ENCODE measurements at places on chromosomes 12 and 14.

GRCh38 chr14:59565087-59565486, 11.5 kb downstream of the CCDC175 start:
- no peak for DNase-seq

GRCh38 chr12:5262450-5262849, 169.5 kb upstream of the NTF3 start:
- no peak for DNase-seq

- DNase-seq, result no peak
Measured at GRCh38 chr12:117166107-117166506, 24.2 kb downstream of the FBXO21 start.

DNA sequence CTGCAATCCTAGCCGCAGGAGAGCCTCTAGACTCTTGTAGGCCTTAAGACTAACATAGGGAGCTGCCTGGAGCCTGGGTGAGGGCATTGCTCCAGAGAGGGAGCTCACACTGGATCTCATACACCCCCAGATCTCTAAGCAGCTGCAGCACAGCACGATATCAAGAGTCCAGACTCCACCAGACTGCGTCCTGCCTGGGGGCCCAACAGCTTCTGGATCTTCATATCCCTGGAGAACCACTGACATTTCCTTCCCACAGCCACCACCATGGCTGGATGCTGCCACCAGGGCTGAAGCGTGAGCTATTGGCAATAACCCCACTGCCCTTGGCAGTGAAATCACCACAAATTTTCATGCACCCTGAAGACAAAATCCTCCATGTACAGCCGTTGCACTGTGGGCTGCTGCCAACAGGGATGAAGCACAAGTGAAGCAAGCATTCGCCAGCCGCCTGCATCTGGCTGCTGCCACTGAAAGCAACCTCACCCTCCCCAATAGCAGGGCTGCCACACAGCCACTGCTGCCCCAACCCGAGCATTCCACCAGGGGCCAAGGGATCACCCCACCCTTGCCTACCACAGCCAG, 28.2 kb downstream of the CACNA2D4 start:
- no peak for DNase-seq

DNA sequence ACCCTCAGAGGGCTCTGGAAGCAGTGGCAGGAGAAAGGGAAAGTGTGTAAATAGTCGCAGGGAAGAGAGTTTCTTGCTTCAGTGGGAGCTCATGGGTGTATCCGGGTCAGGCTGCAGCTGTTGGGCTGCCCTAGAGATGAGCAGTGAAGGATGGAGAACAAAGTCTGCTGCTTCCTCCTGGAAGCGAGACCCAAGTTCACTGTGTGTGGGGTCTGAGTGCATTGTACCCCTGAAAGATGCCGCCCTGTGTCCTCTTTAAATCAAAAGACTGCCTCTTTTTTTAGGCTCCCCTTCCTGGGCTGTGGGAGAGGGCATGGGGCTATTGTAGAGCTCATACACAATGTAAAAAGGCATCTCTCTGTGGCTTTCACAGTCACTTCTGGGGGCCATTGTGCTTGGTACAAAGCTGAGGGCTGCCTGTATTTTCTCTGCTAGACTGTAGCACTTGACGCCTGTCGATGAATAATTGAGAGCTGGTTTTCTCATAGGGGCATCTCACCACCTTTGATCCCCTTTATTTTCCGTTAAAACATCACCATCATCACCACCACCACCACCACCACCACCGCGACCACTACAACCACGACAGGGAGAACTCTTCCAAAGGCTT, 16.7 kb downstream of the CHST11 start:
- no peak for DNase-seq

DNA sequence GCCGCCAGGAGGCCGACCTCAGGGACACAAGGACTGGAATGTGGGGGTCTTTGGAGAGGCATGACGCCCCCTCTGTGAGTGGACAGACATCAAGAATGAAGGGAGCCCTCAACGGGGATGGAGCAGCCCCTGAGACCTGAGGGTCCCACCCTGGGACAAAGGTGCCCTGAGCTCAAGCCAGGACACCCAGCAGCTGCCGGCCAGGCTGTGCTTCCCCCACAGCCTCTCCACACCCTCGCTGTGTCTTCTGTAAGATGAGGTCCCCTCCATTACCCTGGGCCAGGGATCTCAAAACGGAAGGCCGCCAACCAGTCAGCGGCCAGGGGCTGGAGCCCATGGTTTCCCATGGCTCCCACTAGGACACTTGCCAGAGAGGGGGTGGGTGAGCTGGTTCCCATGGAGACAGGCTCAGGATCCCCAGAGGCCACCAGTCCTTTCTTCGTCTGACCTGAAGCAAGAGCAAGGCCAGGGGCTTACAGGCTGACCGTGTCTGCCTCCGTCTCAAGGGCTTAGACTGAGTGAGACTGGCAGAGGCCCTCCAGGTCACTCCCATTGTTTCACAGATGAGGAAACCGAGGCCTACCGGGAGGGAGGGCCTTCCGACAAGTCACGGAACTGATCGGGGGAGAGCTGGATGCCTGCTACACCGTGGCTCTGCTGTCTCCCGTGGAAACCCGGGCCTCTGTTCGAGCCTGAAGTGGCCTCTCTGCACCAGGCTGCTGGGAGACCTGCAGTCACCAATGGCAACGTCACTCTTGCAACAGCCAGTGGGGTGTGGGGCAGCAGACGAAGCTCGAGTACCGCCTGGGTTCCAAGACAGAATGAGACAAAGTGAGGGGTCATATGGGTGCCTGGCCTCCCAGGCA, 91.7 kb upstream of the DIO3 start:
- no peak for DNase-seq

GRCh38 chr14:101098641-101099040, 195.1 kb upstream of the RTL1 start:
- no peak for DNase-seq

DNA sequence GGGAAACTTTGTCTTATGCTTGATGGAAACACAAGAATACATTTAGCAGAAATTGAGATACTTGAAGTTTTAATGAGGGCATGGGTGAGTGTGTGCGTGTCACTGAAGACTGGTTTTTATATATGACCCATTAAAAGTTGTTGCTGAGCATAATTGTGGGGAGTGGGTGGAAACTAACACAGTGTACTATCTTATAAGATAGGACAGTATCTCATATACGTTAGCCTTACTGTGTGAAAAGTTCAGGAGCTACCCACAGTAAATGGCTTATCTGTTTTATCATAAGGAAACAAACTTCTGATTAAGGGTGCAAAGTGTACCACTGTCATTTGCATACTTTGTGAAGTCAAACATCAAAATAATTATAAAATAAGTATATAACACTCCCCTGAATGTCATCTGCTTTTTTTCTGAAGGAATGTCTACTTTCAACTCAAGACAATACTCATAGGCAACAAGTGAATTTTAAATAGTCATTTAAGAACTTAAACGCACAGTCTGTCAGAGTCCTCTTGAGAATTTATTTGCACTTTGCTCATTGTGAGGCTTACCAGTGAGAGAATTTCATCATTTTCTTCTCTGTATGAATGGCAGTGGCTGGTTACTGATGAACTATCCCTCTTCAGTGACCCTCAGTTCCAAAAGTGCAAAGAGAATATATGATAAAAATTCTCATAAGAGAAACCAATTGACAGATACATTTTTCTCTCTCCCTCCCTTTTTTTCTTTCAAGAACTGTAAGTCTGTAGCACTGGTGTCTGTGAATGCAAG, 4.2 kb downstream of the PDE3A start:
- no peak for DNase-seq

- DNase-seq, result no peak
Measured at GRCh38 chr12:42017051-42017450, 127.6 kb downstream of the GXYLT1 start.

- no peak for DNase-seq
Measured at GRCh38 chr14:89144642-89145041, 272.4 kb downstream of the FOXN3 start.

DNA sequence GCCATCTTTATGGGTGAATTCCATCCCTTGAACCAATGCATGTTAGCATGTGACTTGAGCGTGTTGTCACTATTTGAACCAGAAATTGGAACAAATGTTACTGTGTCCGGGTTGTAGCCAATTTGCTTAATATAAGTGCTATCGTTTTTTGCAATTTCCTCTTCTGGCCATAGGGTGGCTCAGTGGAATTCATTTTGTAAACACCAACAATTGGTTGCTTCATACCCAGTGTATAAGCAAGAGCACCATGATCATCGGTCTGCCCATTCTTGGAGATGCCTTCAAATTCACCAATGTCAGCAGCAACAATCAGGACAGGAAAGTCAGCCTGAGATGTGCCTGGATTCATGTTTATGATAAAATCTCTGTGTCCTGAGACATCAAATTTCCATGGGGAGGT, 5.0 kb upstream of the NEDD1 start:
- peak; percentile 13 for DNase-seq

GRCh38 chr12:52542785-52543318, 10.1 kb downstream of the KRT71 start:
- no peak for DNase-seq

GRCh38 chr12:63952995-63953394, 108.5 kb downstream of the SRGAP1 start:
- no peak for DNase-seq

DNA sequence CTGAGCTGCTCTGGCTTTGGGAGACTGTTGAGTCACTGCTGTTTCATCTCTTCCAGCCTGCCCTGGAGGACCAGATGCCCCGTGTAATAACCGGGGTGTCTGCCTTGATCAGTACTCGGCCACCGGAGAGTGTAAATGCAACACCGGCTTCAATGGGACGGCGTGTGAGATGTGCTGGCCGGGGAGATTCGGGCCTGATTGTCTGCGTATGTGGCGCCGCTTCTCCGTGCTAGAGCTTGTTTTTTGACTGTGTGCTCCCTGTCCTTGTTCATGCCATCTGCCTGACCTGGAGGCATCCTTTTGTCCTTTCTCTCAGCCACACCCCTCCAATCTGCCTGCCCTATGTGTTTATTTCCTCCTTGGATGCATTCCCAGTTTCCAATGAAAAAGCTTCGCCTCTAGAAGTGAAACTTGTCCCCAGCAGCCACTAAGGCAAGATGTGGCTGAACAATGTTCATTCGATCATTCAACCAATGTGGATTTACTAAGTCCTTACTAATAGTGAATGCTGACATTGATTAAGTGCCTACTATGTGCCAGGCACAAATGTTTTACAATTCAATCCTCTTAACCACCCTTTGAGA, 98.6 kb downstream of the NT5DC3 start:
- no peak for DNase-seq

Data from CD8-positive, alpha-beta T cell (primary cell).